GM12864 (cell line): ENCODE measurements at places on chromosomes 3 and 15.

DNA sequence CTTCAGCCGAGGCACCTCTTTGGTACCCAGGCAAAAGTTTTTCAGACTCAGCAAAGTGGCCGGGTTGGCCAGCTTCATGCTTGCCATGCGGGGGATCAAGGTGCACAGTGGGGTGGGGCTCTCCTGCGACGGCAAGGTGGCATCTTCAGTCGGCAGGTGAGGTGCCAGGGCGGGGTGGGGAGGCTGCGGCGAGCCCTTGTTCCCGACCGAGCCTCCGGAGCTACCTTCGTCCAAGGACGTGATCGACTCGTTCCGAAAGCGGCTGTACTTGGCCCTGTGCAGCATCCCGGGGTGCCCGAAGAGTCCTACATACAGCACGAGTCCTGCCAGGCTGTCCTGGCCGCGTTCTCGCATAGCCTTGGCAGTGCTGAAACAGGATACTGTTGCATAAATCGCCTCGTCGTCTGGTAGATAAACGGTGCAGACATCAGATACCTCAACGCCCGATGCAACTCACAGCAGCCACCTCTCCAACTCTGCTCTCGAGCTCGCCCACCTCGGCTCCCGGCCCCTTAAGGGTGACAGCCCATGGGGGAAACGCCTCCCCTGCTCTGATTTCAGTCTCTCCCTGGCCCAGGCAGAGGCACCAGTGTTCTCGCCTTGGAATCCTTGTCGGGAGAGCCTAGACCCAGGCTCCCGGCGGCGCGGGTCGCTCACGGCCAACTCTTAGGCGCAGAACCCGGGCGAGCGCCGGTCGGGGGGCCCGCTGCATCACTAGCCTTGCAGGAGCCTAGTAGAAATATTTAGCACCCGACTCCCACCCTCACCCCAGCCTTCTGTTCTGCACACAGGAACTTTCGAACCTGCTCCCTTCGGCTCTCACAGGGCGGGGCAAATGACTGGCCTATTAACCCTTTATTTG, 826 bp downstream of the SHC4 start:
- no peak for DNase-seq

- no peak for DNase-seq
Observed at GRCh38 chr3:127420829-127421228, 133.0 kb upstream of the PRR20G start.

- DNase-seq: no peak
Observed at GRCh38 chr3:81308306-81308705, 453.1 kb downstream of the GBE1 start.

DNA sequence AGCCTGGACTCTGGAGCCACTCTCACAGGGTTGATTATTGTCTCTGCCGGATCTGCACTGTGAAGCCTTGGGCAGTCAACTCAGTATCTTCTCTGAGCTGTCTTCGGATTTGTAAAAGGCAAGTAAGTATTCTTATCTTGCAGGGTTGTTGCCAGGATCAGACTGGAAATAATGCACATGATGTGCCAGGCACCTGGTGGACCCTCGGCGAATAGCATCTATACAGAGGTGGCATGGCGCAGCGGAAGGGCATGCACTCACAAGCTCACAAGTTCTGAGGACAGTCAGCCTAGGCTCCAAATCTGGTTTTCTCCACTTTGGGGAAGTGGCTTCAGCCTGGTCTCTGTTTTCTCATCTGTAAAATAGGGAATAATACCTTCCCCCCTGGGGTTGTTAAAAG, 113.9 kb downstream of the SRGAP3 start:
- DNase-seq: no peak

DNA sequence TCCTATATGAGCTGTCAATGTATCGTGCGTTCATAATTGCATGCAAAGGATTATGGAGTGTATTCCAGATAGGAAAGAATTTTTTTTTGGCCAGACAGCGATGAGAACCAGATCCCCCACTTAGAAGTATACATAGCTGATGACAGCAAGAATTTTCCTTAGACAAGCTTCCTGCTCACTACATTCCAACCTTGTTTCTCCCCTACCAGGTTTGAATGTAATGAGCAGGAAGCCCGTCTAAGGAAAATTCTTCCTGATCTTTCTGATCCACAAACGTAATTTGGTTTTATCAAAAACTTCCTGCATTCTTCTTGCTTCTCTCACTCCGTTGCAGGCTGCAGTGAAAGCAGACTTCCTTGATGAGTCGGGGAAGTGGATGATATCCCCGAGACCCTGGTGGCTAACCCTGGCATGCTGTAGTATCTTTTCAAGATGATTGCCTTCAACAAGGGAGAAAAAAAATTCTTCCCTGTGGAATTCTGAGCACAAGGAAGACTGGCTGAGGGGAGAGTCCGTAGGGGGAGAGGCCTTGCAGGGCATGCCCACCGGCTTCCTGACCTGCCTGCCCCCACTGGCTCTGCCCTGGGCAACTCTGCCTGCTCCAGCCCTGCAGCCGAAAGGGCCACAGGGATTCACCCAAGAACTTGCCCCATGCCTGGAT, 243.1 kb downstream of the TLE3 start:
- DNase-seq: no peak

GRCh38 chr3:156902916-156903315, 76.8 kb downstream of the LEKR1 start:
- DNase-seq: no peak

DNA sequence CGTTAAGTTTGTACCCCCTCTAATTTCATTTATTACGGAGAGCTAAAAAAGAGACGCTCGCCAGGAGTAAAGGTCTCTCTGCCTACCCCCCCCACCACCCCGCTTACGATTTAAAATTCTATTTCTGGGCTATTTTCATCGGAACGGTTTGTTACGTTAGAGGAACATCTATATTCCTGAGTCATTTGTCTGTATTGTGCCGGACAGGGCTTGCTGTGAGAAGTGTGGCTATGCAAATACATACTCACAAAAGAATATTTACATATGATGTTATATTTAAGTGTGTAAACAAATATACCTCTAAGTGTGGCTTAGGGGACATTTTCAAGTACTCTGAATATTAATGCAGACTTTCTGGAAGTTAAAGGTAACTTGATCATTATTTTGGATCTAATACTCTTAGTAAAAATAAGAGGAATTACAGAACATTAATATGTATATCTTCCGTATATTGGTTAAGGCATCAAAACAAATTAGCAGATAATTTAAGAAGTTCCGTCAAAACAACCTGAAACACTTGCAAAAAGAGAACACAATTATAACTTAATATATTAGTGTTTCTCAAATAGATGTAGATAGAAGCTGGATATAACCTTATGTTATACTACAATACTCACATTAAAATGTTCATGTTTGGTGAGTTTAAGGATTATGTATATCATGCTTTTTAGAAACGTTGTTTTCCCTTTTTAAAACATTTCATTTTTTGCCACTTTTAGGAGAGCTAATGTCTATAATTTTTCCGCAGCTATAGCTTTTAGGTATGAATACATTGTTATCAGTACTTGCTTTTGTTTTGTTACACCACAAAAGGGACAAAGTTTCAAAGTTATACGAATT, 1.6 kb upstream of the SHOX2 start:
- no peak for DNase-seq

GRCh38 chr3:49803465-49804140, 542 bp downstream of the INKA1 start:
- DNase-seq: no peak

DNA sequence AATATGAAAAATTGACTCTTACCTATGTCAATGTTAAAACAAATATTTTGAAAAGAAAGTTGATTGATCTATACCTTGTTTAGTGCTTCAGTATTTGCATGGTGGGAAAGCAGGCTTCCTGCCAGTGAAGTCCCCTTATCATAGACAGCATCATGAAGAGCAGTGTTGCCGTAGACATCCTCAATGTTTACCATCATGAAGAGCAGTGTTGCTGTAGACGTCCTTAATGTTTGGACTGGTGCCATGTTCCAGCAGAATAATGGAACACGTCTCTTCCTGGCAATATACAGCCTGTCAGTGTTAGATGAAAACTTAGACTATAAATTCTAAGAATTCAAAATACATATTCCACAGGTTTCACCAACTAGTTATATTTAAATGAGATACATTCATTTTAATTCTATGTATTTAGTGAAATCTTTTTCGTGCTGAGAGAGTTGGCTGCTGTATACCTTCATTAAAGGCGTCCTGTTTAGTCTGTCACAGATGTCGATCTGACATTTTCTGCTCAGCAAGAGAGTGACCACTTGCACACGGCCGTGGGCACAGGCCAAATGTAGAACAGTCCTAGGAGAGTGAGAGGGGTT, 116.8 kb downstream of the LMLN start:
- DNase-seq: no peak

DNA sequence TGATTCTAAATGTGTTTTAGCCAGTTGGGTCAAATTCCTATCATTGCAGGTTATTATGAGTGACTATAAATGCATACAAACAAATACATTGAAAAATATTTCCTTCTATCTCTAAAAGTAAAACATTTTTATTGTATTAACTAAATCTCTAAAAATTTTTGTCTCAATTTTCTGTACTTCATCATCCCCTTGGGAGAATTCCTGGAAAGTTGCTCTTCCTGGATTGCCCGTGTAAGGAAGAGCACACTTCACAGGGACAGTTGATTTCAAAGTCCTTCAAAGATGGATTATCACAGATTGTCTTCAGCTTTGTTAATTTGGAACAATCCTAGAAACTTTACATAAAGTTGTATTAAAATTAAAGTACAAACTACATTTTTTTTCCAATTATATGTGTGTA, 595.6 kb downstream of the ROBO1 start:
- no peak for DNase-seq

GRCh38 chr3:184372911-184373310, 5.1 kb downstream of the THPO start:
- no peak for DNase-seq

- DNase-seq: no peak
Observed at GRCh38 chr15:67480741-67481140, 40.2 kb upstream of the C15orf61 start.

DNA sequence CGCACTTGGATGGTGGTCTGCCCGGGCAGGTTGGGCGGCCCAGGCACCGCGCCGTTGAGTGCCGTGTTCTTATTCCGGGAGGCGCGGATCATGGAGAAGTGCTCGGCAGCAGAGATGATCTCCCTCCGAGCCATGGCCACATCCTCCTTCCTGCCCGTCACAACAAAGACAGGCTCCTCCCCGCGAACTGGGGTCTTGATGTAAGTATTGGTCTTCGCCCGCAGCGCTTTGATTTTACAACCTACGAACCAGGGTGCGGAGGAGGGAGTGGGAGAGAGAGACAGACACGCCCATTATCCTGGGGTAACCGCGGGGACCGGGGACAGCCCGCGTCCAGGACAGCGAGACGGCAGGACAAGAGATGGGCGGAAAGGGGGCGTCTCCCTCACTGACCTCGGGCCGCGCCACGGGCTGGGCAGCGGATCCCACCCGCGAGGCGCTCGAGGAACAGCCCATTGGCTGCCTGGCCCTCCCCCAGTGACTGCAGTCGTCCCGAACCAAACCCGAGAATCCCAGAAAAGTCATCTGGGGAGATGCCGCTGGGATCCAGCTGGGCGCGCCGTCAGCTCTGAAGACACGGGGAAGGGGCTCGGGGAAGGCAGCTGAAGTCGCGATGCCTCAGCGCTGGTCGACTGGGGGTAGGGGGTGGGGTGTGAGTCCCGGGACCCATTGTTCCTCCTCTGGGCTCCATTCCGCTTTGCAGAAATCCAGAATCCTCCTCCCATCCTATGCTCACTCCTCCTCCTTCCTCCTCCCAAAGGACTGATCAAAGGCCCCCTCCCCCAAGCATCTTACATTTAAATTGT, 1.2 kb downstream of the MEX3B start:
- no peak for DNase-seq

GRCh38 chr3:108406661-108407206, 103.7 kb downstream of the MYH15 start:
- peak; percentile 63 for DNase-seq

GRCh38 chr15:83970295-83970890, 265.2 kb upstream of the GOLGA6L4 start:
- DNase-seq: no peak

DNA sequence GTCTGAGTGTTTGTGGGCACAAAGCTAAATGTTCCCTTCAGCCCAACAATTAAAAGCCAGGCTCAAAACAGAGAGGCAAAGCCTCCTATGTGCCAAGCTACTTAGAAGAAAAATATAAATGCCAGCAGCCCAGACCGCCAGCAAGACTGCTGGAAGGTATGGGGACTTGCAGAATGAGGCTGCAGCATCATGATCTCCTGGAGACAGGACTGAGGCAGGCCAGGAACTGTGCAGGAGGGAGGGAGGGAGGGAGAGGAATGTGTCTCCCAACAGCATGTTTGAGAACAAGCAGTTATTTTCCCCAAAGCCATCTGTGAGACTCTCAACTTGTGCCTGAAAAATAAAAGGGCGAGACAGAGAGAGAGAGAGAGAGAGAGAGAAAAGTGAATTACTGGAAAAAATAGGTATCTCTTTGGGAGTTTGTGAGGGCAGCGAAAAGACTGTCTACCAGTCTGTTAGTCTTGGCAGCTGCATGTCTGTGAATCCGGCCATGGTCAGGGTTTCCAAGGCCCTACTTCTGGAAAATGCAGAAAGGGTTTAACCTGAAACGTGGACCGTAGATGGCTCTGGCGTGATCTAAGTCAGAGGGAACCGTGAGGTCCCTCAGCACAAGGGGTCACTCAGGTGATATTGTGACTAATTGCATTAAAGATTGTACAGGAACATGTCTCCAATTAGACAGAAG, 139.7 kb upstream of the COL8A1 start:
- no peak for DNase-seq

DNA sequence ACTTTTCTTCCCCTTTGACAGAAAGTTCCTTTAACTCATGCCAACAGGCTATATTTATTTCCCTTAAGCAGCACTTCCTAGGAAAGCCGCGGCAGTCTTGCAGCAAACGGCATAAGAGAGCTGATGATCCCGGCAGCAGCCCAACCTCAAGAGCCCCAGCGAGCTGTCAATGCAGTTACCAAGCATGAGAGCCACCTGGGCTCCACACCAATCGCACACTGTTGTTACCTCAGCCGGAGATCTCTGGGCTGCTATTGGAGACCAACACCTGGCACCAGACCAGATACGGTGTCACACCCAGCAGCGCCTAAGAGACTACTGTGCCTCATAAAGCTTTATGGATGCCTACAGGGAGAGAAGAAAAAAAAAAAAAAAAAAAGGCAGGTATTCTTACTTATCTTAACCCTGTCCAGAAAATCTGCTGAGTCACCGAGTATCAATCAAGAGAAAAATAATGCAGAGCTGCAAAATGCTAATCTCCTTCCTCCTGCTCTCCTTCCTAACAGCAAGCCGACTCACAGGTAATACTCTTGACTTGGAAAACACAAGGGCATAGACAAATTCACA, 11.7 kb downstream of the ABCC5 start:
- no peak for DNase-seq

DNA sequence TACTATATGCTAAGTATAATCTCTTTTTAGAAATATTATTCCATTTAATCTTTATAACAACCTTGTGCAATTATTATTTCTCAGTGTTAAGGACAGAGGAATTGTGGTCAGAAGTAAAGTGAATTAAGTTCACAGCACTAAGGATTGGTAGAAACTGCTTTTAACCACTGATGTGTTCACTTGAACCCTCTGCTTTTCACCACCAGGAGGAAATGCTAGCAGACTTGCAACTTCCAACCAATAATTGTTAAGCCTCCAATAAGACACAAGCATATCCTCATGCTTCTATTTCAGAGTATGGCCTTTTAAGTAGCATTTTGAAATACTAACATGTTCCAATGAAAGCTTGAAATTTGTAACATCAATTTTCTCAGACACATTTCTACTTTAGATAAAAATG, 527.4 kb downstream of the SI start:
- no peak for DNase-seq

GRCh38 chr3:129984125-129984524, 9.6 kb downstream of the TRH start:
- DNase-seq: no peak

GRCh38 chr15:62849316-62850106, 193.0 kb upstream of the TPM1 start:
- DNase-seq: no peak

- DNase-seq: no peak
Observed at GRCh38 chr3:15460891-15461531, 33.6 kb downstream of the EAF1 start.
